ENCODE measurements at places on chromosomes 7 and 10.

- no peak for DNase-seq
Measured at GRCh38 chr10:119724593-119725516, 995 bp upstream of the INPP5F start.

GRCh38 chr7:34091321-34091917 lies 186.1 kb downstream of the BMPER start:
- no peak for DNase-seq

DNA sequence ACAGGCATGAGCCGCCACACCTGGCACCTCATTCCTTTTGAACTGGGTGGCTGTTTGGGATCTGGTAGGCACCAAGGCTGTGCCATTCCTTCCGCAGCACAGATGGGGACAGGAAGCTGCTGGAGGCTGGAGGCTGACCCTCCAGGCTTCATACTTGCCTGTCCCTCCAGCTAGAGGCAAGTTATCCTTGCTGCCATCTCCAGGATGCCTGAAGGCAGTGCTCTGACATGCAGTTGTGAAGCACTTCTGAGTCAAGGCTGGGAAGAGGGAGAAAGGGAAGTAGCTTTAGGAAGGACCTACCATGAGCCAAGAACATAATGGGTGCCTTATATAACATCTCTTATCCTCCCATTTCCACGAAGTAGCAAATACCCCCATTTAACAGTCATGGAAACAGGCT lies 9.5 kb downstream of the MARVELD1 start:
- DNase-seq, result no peak

DNA sequence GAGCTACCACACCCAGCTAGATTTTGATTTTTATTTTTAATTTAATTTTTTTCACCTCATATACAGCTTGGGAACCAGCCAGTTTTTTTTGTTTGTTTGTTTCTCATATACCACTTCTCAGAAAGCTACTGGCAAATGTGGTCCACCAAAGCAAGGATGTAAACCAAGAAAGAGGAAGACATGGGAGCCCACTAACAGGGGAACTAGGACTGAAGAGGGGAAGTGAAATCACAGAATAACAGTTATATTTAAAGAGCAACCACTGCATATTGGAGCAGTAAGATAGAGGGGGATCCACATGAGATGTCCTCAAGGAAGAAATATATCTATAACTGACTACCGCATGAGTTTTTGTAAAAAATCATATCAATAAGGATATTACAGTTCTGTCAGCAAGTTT lies 10.5 kb downstream of the CPVL start:
- DNase-seq, result no peak

- DNase-seq, result no peak
Measured at GRCh38 chr7:117963264-117964197, 90.3 kb upstream of the CTTNBP2 start.

DNA sequence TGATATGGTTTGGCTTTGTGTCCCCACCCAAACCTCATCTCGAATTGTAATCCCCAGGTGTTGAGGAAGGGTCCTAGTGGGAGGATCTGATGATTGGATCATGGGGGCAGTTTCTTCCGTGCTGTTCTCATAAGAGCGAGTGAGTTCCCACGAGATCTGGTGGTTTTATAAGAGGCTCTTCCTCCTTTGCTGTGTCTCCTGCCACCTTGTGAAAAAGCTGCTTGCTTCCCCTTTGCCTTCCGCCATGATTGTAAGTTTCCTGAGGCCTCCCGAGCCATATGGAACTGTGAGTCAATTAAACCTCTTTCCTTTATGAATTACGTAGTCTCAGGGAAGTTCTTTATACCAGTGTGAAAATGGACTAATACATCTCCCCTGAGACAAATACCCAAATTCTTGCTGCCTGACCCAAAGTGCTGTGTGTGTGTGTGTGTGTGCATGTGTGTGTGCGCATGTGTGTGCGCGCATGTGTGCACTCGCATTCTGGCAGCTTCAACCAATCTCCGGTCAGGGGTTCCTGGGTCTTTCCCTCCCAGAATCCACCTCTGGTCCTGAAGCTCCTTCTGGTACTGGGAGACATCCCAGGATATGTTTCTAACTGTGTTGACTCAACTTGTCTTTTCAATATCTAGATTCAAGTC lies 98.1 kb upstream of the LRRC4 start:
- DNase-seq, result no peak

GRCh38 chr10:131770946-131771633 lies 129.7 kb upstream of the PPP2R2D start:
- DNase-seq, result no peak

DNA sequence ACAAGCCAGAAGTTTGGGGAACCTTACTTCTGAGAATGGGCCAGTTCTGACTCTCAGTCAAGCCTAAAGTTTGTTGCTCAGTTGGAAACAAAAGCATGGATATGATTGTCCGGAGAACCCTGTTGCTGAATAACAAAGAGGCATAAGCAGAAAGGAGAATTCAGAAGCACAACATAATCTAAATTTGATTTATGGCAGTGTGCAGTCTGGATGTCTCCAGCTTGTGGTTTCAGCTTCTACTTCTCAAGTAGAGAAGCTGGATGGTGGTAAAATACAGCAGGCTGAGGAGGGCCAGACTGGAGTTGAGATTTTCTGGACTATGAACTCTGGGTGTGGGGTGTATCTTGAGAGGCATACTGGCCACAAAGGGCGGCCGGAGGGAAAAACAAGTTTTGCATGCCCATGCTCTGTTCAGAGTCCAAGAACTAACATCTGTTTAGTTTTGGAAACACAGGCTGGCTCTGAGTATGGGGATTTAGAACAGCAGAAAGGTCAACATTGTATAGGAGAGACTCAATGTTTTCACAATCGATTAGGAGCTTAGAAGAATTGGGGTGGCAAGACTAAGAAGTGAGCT lies 592.9 kb downstream of the CNTNAP2 start:
- DNase-seq, result no peak

- DNase-seq, result no peak
Measured at GRCh38 chr7:155992538-155992937, 180.3 kb upstream of the SHH start.

DNA sequence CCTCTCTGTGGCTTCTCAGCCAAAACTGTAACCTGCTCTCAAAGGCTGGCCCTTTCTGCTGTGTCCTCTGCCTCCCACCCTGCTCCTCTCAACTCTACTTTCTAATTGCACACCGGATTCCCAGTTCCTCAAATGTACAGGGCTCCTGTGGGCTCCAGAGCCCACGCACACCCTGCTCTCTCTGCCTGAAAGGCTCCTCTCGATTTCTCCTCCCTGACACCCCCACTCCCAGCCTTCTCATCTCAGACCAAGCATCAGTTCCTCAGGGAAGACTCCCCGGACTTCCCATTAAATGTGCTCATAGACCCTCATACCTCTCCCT lies 111.7 kb upstream of the STEAP1B start:
- DNase-seq, result no peak

GRCh38 chr10:1241322-1241890 lies 185.2 kb downstream of the WDR37 start:
- DNase-seq, result no peak

GRCh38 chr10:88346144-88346977 lies 236.8 kb downstream of the RNLS start:
- DNase-seq, result no peak

- no peak for DNase-seq
Measured at GRCh38 chr7:47088329-47089067, 493.4 kb downstream of the TNS3 start.

GRCh38 chr10:25285809-25286208 lies 111.0 kb downstream of the GPR158 start:
- no peak for DNase-seq

DNA sequence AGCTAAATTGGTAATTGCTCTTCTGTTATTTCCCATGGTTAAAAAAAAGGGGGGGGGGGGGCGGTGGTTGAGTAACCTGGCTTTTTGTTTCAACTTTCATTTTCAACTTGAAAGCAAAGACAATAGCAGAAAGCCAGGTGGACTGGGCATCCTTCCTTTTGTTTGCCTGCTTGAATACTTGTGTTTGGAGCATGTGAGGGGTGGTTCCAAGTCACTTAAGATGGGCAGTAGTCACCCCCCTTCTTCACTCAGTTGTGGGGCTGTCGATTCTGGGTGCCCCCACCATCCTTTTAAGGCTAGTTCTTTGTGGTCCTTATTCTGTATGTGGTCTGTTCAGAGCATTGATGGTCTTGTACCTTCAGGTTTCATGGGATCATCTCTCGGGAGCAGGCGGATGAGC lies 165.6 kb upstream of the PRR15 start:
- no peak for DNase-seq

- DNase-seq, result no peak
Measured at GRCh38 chr7:88013981-88014380, 79.9 kb downstream of the ADAM22 start.

GRCh38 chr10:17144757-17145156 lies 15.1 kb upstream of the CUBN start:
- DNase-seq, result peak; percentile 7

- no peak for DNase-seq
Measured at GRCh38 chr10:49225218-49225876, 37.2 kb upstream of the TMEM273 start.

GRCh38 chr7:118239014-118239413 lies 14.5 kb downstream of the ANKRD7 start:
- DNase-seq, result no peak

- no peak for DNase-seq
Measured at GRCh38 chr7:20232848-20233247, 15.7 kb upstream of the MACC1 start.

GRCh38 chr10:634256-634655 lies 55.2 kb downstream of the DIP2C start:
- DNase-seq, result no peak

DNA sequence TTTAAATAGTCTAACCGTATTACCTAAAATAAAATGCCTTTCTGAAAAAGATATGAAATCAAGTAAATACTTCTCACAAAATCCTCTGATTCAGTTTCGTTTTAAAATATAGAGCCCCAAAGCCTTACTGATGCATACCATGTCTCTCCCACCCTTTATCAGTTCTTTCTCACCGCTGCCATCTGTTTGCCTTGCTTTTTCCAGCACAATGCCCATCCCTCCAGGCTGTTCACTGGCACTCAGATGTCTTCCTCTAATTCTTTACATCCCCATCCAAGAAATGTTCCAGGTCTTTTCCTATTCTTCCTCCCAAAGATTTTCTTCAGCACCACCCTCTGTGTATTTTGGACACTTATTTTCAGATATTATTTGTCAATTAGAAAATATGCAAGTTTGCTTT lies 116.5 kb upstream of the LRRN3 start:
- no peak for DNase-seq

GRCh38 chr10:68560943-68561864 lies 1.1 kb downstream of the TET1 start:
- no peak for DNase-seq

- DNase-seq, result no peak
Measured at GRCh38 chr10:120979435-120980278, 128.5 kb downstream of the WDR11 start.

DNA sequence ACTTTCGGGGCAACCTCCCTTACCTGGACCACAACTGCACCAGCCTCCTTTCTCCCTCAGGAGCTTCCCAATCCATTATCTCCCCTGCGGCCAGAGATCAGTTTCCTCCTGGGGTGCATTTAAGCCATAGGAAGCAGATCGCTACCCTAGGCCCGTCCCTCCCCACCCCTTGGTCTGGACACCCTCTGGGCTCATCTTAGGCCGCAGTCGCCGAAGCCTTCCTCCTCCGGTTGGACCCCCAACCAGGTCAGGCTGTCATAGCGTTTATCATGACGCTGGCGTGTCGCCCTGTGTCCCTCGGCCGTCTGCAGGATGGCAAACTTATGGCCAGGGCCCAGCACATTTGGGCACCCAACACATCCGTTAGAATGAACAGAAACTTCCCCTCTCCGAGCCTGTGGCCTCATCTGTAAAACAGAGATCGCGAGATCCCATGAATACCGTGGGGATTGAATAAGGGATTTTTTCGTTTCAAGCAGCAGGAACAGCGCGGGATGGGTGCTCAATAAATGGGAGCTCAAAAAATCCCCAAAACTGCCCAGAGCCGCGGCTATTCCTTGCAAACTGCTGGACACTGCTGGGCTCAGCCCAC lies 669 bp upstream of the AP5Z1 start:
- DNase-seq, result no peak

- no peak for DNase-seq
Measured at GRCh38 chr10:95572131-95572820, 11.1 kb upstream of the SORBS1 start.

DNA sequence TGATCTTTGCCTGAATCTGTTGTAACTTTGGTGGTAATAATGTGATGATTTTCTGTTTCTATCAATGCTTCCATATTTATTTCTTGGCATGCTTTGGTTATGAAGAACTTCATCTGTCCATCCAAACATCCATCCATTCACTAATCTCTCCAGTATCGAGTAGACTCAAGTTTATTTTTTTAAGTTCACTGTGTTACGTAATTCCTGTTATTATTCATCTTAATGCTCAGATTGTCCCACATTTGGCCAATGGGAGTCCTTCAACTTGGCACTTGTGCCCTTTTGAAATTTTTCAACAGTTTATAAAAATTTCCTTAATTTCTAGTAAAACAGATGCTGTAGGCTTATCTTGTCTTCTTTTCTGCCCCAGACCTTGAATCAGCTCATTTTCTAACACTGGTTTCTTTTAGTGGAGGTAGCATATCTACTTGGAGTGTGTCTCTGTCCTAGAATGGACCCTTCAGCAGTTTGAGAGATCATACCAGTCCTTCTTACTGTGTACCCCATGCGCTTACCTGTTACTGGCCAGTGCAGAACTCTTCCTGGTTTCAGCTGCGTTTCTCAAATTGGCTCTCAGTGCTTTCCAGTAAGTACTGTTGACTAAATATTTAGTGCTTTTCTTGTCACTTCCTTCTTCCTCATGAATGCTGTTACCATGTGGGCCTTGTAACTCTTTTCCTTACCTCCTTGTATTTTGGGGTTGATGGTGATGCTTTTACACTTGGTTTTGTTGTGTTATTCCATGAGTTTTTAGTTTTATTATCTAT lies 100.8 kb downstream of the MLLT10 start:
- DNase-seq, result no peak

GRCh38 chr10:63491588-63492316 lies 26.0 kb upstream of the JMJD1C start:
- no peak for DNase-seq

- no peak for DNase-seq
Measured at GRCh38 chr10:132847856-132848255, 61.9 kb upstream of the NKX6-2 start.

GRCh38 chr7:76330261-76330660 lies 27.8 kb downstream of the HSPB1 start:
- DNase-seq, result no peak

DNA sequence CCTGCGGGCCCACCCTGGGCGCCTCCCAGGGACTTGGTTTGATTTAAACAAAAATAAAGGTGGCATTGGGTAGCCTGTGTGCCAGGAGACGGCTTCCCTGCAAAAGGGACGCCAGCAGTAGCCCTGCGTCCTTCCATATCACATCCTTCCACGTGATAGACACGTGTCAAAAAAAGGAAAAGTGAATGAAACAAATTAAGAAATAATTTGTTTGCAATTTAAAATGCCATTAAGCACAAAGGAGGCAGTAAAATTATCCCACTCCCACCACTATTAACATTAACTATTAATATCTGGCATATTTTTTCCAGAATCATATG lies 7.6 kb downstream of the TACR2 start:
- DNase-seq, result no peak

- no peak for DNase-seq
Measured at GRCh38 chr10:10482613-10483012, 535.1 kb upstream of the CELF2 start.

- no peak for DNase-seq
Measured at GRCh38 chr7:96136600-96137239, 185.2 kb downstream of the SLC25A13 start.

GRCh38 chr10:110852947-110853346 lies 18.8 kb upstream of the PDCD4 start:
- no peak for DNase-seq
